ENCODE measurements at places on chromosomes 12 and 14.

GRCh38 chr12:22188431-22188830 lies 142.4 kb downstream of the CMAS start:
- no peak for DNase-seq

- no peak for DNase-seq
Observed at GRCh38 chr12:56339158-56339422, 406 bp downstream of the IL23A start.

- no peak for DNase-seq
Observed at GRCh38 chr12:99552022-99552421, 95.5 kb upstream of the GARIN6 start.

- peak; percentile 58 for DNase-seq
Observed at GRCh38 chr12:25249931-25250738, 594 bp downstream of the KRAS start.

DNA sequence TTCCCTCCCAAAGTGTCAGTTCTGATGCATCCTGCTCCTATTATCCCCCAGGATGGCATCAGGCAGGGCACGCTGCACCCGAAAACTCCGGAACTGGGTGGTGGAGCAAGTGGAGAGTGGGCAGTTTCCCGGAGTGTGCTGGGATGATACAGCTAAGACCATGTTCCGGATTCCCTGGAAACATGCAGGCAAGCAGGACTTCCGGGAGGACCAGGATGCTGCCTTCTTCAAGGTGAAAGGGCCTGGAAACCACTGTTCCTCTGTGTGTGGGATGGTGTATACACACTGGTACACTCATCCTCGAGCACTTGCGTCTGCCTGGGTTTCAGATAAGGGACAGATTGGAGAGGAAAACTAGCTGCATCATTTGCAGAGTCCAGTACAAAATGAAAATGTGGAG lies 1.0 kb downstream of the IRF9 start:
- no peak for DNase-seq

GRCh38 chr12:95231190-95231589 lies 13.6 kb downstream of the VEZT start:
- DNase-seq = no peak

DNA sequence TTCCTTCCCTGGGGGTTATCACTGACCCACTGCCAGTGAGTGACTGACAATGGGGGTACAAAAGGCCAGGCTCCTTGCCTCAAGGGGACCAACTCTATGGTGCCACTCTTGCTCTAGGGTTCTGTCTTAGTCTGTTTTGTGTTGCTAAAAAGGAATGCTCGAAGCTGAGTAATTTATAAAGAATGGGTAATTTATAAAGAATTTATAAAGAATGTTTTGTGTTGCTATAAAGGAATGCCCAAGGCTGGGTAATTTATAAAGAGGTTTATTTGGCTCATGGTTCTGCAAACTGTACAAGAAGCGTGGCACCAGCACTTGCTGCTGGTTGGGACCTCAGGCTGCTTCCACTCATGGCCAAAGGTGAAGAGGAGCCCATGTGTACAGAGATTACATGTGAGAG lies 15.8 kb upstream of the RASSF8 start:
- DNase-seq = no peak

DNA sequence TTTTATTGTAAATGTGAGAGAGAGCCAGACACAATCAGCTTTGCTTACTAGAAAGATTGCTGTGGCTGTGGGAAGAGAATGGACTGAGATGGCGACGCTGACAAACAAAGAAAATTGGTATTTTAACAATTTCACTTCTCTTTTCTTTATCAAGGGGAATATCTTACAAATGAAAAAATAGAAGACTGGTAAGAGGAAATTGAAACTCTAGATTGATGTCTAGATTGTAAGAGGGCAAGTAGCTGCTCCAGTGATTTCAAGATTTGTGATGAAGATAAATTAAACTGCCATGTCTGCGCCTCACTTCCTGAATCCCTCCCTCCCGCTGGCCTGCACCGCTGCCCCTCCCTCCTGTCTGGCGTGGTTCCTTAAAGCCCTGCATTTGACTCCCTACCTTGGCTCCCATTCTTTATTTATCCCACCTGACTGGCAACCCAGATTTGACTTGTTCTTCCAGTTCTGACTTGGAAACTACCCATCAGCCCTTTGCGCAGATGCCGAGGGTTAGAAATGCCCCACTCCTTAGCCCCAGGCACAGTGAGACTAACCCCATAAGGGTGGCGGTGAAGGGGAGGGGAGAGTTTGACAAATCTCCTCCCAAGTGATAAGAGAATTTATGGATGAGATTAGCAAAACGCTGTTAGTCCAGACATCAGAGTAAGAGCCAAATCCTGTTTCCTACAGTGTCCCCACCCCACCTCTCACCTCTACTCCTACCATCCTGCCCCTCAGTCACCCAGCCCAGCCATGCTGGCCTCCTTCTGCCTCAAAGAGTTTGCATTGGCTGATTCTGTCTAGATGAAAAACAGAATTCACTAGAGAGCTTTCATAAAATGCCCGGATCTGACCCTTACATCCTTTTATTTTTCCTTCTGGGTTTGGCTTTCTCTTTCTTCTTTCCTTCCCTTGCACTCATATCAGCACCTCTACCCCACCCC lies 125.3 kb upstream of the ATF7IP start:
- DNase-seq = peak; percentile 83

- no peak for DNase-seq
Observed at GRCh38 chr14:35992816-35993683, 166.9 kb downstream of the BRMS1L start.

DNA sequence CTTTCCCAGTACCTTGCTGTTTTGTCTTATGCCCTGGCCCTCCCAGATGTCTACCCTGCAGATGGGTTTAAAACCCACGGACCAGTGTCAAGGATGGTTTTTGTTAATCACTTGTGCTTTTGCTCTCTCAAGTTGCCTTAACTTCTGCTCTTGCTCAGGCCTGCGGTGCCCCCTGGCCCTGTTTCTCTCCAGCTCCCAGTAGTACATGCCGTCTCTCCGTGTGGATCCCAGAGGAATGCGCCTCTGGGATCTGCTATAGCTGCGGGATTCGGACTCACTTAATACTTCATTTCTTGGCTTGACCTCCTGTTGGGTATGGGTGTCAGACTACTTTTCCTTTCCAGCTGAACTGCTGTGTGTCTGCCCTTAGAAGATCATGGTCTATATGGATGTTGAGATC lies 14.5 kb downstream of the PLEKHG3 start:
- DNase-seq = no peak

DNA sequence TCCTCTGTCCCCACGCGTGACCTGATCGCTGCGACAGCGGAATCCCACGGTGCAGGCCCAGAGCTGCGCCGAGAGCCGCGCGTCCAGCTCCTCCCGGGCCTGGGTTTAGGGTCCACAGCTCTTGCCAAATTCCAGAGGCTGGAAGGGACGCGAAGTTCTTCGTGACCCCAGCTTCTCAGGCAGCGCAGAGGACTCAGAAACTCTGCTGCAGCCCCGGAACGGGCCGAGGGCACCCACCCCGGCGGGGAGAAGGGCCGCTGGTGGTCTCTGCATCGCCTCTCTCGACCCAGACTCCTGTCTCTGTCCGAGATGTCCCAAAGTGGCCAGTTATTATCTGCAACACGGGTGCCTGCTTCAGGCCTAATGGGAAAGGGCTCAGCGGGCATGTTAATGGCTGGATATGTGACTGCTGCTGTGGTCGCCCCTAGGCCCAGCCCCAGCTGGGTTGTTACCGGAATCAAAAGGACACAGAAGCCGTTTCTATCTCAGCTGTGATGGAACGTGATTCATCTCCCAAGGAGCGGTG lies 236.4 kb downstream of the VRK1 start:
- DNase-seq = no peak

- DNase-seq = no peak
Observed at GRCh38 chr12:3204730-3205531, 127.8 kb downstream of the TSPAN9 start.

DNA sequence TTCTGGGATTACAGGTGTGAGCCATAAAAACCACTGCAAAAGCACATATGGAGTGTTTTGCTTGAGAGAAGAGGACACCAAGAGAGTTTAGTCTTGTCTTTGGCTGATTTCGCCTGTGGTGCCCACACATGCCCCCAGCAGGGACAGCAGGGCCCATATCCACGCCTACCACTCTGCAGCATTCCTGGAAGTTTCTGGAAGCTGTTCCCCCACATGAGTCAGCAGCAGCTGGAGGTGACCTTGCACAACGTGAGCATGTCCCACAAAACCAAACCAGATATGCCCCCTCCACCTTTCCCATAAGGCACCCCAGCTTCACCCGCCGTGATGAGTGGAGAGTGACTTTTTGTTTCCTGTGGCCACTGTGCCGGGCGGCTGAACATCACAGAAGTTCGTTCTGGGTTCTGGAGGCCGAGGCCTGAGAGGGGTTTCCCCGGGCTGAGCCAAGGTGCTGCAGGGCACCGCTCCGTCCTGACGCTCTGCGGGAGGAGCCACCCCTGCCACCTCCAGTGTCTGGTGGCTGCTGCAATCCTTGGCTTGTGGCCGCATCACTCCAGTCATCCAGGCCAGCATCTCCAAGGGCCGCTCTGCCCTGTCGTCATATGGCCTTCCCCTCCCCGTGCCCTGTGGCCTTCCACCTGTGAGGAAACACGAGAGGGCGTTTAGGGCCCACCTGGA lies 4.7 kb downstream of the ASPG start:
- no peak for DNase-seq

GRCh38 chr14:99773521-99774497 lies 19.4 kb upstream of the EML1 start:
- no peak for DNase-seq

- DNase-seq = no peak
Observed at GRCh38 chr12:19978193-19978592, 390.1 kb upstream of the PDE3A start.

DNA sequence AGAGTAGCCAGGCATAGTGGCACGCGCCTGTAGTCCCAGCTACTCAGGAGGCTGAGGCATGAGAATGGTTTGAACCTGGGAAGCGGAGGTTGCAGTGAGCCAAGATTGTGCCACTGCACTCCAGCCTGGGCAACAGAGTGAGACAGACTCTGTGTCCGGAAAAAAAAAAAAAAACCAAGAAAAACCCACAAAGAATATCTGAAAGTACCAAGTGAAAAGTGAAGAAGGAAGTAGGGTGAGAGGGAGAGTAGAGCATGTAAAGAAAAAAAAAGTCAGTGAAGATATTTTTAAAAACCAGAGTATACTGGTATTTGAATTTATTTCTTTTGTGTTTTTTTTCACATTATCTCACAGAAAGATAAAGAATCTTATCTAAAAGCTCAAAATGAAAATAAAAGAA lies 43.3 kb upstream of the ISM2 start:
- peak; percentile 57 for DNase-seq

- no peak for DNase-seq
Observed at GRCh38 chr12:68888243-68888642, 44.7 kb downstream of the CPM start.

DNA sequence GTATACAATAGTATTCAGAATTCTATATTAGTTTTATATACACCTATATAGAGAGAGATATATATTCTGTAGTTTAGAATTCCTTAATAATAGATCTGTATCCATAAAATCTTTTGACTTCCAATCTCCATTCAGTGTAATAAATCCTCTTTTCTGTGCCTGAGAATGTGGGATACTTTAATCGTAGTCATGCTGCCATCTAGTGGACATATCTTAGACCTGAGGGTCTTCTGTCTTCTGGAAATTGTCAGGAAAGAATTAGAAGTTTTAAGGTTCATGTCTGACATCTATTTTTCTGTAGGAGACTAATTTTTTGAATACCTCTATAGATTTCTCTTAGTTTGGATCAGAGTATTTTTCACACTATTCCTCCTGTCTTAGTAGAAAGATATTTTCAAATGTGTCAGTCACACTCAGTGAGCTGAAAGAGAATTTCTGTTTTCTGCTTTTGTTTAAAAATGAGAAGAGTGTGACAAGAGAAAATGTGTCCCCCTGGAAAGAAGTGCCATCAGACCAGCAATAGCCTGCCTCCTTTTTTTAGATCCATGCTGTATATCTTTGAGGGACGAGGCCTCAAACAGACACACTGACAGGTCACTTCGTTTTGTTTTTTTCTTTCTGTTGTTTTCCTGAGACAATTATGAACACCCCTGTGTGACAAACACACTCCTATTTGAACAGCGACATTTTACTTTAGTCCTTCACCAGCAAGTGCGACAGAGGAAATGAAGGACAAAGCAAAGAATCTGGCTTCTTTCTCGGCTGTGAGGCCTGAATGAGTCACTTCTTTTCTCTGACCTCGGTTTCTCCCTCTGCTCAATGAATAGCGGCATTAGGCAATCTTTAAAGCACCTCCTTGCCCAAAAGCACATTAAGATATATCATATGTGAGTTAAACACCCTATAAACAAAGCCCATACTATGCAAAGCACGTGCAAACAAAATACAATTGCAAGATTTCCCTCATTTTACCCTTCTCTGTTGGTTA lies 96.3 kb downstream of the GALC start:
- DNase-seq = peak; percentile 62

- DNase-seq = no peak
Observed at GRCh38 chr12:3496957-3497356, 6.0 kb downstream of the PRMT8 start.

DNA sequence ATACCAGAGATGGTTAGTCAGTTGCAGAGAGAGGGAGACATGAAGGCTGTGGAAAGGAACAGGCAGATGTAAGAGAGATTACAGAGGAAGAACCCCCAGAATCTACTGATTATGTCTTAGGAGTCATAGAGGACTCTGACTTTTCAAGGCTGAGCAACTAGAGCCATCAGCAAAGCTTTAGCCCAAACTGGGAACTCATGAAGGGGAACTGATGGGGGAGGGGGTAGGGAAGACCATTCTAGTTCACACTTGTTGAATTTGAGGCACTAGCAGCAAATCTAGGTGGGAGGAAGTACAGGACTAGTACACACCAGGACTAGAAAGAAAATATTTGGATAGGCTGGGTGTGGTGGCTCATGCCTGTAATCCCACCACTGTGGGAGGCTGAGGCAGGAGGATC lies 10.1 kb downstream of the LGALS3 start:
- DNase-seq = no peak

GRCh38 chr12:21882635-21883034 lies 58.6 kb downstream of the ABCC9 start:
- DNase-seq = no peak

- peak; percentile 51 for DNase-seq
Observed at GRCh38 chr14:104800015-104800770, 708 bp upstream of the ZBTB42 start.

DNA sequence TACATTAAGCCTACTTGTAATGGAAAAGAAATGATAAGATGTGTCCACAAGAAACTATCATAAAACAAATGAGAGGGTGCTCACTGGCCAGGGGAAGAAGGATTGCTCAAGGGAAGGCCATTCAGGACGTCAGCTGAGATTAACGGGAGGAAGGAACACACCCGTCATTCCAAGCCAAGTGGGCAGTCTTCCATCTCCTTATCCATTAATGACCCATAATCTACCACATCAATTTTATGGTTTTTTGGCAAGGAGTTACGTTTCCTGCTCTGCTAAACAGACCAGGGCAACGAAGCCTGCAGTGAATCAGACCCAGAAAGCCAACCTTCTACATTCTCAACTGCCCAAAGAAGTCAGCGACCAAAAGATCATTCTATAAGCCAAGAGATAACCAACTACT lies 25.1 kb downstream of the PRKAB1 start:
- no peak for DNase-seq
